ENCODE measurements at places on chromosomes 12 and 14.

DNA sequence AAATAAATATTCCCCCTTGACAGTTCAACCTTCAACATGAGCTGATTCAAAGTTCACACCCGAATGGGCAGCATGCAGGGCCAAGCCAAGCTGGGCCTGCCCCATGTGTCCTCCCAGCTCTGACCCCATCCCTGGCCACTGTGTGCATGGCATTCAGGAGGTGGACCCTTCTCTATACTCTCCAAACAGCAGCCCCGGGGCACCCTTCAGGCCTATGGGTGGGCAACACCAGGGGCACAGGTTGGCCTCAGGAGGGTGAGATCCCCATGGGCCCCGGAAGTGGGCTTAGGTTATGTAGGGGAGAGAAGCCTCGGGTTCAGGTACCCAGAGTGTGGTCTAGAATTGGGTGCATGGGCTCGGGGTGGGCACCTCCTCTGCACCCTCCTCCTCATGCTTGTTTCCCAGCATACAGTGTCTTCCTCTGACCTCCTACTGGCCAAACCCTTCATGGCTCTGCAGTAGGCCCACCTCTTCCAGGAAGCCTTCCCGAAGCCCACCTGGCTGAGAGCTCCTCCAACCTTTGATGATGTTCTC is 31.5 kb upstream of the BCL7A start:
- DNase-seq = no peak

DNA sequence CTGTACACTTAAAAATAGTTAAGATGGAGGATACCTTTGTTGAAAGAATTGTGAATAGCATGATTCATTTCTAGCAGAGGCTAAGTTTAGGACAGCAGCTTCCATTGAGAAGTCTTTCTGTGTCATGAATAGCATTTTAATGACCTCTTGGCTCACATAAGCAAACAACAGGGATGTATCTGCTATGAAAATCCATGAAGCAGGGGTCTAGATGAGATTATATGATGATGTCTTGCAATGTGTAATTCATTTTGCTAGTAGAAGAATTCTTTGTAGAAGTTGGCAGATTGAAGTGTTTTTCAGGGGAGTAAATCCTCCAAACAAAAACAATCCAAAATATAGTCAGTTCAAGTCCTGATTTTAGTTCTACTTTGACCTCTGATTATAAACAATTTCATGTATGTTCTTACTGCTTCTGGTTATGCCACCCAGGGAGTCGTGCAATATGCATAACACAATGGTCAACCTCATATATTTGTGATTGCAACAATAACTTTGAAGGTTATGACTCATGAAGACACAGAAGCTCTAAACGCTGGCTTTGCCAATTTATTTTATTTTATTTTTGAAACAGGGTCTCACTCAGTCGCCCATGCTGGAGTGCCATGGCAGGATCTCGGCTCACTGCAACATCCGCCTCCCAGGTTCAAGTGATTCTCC is 6.9 kb upstream of the RD3L start:
- DNase-seq = no peak

GRCh38 chr12:96719660-96720362 is 187.2 kb upstream of the NEDD1 start:
- peak; percentile 67 for DNase-seq

- no peak for DNase-seq
These were observed 3.1 kb downstream of the C14orf39 start for GRCh38 chr14:60482743-60483142.

DNA sequence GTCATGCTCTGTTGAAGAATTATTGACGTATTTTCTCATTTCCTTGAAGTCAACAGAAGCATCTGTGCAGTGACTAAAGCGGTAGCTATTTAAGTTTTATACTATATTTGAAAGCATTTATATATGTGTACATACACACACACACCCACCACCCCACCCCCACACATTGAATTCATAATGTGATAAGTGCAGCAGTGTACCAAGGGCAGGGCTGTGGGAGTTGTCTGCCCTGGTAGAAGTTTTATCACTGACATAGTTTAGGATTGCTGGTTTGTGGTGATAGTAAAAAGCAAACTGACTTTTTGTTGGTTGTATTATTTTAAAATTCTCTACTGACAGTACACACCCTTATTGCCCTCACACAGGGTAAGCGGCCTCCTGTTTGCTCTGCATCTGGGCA is 39.1 kb downstream of the GAS2L3 start:
- no peak for DNase-seq

DNA sequence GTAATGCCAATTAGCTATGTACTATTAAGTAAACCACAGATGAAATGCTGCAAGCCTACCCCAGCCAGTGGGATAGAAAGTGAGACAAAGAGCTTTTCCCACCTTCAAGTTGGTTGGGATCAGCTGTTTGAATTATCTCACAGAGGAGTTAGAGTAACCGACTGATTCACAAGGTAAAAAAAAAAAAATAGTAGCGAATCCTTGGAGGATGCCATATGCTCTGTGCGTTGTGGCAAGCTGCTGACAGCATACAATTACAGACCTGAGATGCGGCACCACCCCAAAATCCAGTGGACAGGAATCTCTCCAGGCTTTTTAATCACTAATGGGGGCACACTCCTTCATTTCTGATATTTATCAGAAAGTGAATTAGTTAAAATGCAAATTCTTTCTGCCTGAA is 157.0 kb upstream of the RMST start:
- DNase-seq = no peak

DNA sequence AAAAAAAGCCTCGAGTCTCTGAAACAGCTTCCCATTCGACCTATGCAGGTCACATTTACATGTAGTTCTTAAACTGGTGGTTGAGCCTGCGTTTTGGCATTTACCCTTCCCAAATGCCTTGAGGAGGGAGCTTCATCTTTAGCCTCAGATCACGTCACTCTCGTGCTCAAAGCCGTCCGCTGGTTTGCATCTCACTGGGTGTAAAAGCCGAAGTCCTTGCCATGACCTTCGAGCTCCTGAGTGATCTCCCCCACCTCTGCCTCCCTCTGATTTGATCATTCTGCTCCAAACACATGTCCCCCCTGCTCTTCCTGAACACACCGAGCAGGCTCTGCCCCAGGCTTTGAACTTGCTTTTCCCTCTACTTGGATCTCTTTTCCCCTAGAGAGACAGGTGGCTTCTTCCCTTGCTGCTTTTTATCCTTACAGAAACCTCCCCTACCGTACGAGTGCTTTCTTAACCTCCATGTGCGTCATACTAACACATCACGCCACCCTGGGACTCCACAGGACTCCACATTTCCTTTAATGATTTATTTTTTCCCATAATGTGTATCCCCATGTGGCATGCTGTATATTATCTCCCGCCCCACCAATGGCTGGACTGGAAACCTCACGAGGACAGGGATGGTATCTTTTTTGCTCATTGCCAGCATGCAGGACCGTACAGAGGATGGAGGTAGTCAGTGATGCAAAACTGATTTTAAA is 610.7 kb downstream of the VRK1 start:
- DNase-seq = no peak

DNA sequence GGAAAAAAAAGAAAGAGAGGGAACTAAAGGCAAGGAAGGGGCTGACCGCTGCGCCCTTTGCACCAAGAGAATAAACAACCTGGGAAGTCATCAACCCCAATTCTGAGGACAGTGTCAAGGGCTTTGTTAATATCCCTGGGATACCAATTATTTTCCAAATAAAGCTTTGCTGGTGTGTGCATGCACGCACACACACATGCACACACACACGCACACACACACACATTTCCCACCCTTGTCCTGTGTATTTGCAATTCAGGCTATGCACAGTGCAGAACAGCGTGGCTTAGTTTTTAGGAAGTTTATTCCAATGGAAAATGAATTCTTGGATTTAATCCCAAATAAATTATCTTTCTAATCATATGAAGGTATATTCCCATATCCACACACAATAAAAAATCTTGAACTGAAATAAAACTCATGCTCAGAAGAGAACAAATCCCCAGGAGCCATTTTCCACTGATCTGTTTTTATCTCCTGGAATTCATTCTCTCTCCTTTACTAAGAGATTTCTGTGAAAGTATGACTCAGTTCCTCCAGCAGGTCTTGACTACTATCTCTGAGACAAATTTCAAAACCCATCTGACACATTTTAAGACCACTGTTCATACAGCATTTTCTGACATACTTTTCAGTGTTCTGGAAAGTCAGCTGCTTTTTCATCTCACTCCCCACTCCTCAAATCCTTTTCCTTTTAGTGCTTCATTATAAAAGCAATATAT is 334.4 kb upstream of the ATP2B1 start:
- DNase-seq = no peak

DNA sequence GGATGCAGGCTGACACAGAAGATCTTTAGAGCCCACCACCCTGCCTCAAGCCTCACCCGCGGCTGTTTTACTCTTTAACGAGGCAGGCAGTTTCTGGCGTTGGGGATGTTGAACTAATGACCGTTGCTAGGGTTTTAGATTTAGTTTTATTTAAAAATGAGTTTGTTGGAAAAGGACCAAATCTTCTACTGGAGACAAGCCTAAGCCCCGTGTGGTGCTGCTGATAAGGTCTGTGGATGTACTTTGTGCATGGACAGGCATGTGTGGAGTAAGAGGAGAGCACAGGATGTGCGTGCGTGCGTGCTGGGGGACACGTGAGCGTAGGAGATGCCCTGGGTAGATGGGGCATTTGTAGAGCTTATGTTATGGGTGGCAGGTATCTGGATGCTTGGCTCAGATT is 5.7 kb downstream of the NTF3 start:
- peak; percentile 78 for DNase-seq

DNA sequence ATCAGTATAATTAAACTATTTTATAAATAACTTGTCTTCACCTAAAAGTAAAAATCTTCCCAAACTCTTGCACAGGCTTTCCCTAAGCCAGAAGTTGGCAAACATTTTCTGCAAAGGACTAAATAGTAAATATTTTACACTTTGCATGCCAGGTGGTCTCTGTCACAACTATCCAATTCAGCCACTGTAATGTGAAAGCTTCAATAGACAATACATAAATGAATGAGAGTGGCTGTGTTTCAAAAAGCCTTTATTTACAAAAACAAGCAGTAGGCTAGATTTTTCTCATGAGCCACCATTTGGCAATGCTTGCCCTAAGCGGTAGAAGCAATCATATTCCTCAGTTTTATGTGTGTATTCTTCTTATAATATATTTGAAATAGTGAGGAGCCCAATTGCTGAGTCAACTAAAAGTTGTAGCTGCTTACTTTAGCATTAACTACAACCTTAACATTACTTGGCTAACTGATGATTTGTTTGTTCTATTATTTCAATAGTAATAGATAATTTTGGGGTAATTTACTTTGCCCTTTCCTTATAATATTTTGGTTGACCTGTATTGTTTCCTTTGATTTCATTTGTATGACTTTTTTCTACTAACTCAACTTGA is 236.0 kb upstream of the SYT1 start:
- no peak for DNase-seq

DNA sequence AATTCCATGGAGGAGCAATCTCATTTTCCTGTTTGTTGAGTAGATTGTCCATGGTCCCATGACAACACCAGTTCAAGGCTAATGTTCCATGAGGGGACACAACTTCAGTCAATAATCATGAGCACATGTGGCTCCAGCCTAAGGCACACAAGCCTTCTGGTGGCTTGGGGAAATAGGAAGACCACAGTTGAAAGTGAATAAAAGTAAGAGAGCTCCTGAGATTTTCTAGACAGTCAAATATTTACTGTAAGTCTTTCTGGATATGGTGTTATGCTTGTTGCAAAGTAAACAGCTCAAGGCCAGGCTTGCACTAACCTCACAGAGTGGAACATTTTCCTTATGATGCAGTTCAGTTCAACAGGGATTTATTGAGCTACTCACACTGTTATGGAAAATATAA is 206.9 kb upstream of the SLC38A2 start:
- DNase-seq = no peak

DNA sequence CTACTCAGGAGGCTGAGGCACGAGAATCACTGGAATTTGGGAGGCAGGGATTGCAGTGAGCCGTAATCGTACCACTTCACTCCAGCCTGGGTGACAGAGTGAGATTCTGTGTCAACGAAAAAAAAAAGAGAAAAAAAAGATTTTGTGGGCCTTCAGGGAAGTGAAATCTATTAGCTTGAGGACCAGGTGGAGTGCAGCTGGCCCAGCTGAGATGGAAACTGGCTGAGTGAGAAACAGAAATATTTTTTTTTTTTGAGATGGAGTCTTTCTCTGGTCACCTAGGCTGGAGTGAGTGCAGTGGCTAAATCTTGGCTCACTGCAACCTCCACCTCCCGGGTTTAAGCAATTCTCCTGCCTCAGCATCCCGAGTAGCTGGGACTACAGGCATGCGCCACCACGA is 2.3 kb upstream of the CLEC4C start:
- no peak for DNase-seq

DNA sequence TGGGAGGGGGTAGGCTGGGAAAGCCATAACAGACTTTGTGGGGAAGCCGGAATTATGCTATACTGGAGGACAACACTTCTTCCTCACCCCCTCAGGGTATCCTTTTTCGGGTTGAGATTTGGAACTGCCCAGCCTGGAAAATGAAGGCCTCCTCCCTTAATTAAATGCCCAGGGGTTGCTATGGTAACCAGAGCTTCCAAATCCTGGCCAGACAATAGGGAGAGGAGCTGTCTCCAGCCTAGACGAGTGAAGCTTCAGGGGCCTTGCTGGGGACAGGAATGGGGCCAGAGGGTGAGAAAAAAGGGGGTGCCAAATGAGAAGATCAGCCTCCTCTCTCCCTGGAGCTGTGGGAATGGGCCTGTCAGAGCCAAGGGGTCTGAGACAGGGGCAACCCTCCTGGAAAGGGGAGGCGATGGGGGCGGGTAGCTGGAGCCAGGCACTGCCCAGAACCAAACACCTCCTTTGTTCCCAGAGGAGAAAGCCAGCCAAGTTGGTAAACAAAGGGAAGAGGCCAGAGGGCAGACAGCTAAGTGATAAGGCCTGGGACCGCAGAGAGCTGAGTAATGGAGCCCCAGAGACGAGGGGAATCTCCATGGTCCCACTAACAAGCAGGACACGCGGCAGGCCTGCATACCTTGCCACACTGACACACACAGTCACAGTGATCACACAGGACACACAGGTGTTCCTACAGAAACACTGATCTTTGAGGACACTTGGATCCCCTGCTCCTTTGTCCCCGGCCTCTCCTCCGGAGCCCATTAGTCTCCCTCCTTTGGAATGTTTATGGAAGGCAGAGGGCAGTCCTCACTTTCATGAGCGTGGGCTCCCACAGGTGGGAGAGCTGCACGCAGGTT is 17.9 kb upstream of the RND1 start:
- DNase-seq = no peak

DNA sequence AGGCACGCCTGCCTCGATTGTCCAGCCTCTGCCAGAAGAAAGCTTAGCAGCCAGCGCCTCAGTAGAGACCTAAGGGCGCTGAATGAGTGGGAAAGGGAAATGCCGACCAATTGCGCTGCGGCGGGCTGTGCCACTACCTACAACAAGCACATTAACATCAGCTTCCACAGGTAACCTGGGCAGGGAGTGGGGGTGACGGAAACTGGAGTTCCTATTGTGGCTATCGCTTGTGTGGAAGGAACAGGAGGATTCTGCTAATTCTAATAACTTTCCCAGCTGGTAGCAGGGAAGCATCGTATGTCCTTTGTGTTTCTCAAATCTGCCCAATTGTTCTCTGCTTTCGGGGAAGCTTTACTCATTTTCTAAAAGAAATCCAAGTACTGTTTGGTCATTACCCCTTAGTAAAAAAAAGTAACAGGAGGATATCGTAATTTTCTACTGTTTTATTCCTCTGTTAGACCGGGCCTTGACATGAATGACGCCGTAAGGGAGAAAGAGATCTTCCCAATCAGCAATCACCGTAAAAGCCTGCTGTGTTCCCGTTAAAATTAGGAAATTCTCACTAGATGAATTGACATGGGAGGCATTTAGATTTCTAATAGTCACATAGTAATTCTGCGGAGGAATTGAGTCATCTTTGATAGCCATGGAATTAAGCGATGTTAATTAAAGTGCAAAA is 449 bp downstream of the THAP2 start:
- DNase-seq = no peak

- DNase-seq = no peak
These were observed 53.5 kb downstream of the ARMH4 start for GRCh38 chr14:58098507-58098906.
